ENCODE measurements at places on chromosomes 1 and 21.

GRCh38 chr1:236143104-236143948 lies 987 bp downstream of the GPR137B start:
- DNase-seq = peak; percentile 50

DNA sequence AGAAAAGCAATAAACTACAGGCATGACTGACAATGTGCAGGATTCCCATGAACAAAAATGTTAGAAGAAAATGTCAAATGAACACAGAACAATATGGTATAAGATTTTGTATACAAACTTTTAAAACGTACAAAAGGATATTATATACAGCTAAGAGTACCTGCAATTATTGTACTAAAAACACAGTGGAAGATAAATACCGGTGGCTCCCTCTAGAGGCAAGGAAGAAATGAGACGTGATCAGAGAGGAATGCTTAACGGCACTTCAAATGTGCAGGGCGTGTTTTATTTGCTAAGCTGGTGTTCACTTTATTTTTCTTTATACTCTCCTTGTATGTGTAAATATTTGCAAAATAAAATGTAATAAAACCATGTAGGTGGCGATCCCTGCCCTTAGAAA lies 191.8 kb upstream of the SAMSN1 start:
- no peak for DNase-seq

GRCh38 chr1:200909071-200909470 lies 14.4 kb downstream of the INAVA start:
- DNase-seq = no peak

DNA sequence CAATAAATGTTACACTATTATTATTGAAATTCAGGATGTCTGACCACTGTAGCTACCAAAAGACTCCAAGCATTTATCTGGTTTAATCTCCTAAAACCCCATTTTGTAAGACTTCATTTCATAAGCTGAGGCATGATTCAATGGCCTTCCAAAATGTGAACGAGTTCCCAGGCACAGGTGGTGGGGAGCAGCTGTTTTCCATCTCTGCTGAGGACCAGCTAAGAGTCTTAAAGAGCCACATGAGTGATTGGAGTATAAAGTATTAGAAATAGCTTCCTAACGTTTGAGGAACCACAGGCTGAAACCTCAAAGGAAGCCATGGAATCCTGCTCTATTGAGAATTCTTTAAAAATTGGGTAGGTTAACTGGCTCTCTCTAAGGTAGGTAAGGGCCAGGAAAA lies 44.9 kb downstream of the SEC16B start:
- no peak for DNase-seq

DNA sequence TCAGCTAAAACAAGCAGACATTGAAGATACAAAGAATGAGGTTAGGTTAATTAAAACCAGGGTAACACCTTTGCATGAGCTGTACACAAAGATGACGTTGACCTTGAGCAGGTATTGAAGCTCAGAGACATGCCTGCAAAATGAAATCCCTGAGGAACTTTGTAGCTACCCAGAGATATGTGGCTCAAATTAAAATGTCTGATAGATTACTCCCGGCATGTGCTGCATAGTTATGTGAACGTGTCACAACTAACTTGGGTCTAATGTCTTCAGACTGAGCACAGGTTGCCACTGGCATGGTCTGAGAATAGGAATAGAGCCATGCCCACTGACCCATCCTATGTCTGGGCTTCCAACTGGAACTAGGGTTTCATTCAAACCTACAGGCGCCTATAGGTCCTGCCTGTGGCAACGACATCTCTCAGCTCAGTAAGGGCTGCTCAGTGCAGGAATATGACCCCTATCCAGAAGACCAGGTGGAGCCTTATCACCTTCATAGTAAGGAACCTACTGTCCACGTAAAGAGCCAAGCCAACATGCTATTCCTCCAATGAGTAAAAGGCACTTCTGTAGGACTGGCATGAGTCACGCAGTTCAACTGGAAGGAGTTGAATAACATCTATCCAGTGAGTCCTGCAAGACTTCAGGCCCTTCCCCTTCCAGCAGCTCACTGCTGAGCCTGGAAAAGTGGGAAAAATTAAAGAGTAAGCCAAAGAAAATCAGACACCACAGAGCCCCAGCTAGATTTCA lies 60.7 kb downstream of the PRKAB2 start:
- no peak for DNase-seq

DNA sequence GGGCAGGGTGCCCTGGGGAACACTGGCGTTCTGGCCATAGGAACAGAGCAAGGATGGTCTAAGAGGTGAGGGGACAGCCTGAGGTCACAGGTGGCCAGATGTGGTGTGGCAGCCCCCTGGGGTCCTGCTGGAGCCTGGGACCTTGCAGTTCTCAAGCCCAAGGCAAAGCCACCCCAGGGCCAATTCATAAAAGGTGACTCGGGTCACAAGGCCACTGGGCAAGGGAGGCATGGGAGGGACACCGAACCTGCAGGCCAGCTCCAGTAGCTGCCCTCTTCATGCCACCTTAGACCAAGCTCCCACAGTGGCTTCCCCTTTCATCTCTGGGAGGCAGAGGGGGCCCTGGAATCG lies 19.3 kb downstream of the TNFRSF25 start:
- DNase-seq = no peak

- DNase-seq = no peak
Observed at GRCh38 chr1:150760013-150760412, 5.6 kb downstream of the CTSS start.

GRCh38 chr1:177441281-177441680 lies 270.5 kb downstream of the BRINP2 start:
- DNase-seq = no peak

DNA sequence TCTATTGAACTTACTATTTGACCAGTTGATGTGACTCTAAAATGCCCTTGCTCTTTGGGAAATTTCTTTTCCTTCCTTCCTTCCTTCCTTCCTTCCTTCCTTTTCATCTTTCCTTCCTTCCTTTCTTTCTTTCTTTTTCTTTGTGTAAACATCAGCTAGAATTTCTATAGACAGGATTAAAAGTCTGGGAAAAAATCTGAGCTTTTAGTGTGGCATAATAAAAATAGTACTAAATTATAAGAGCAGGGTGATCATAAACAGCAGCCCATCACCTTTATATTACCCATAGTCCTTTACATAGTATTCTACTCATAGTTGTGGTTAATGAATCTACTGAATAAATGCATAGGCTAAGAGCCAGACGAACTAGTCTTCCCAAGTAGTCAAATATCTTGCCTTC lies 281.0 kb upstream of the DAB1 start:
- DNase-seq = no peak

GRCh38 chr1:2279210-2279639 lies 51.1 kb downstream of the SKI start:
- DNase-seq = no peak

DNA sequence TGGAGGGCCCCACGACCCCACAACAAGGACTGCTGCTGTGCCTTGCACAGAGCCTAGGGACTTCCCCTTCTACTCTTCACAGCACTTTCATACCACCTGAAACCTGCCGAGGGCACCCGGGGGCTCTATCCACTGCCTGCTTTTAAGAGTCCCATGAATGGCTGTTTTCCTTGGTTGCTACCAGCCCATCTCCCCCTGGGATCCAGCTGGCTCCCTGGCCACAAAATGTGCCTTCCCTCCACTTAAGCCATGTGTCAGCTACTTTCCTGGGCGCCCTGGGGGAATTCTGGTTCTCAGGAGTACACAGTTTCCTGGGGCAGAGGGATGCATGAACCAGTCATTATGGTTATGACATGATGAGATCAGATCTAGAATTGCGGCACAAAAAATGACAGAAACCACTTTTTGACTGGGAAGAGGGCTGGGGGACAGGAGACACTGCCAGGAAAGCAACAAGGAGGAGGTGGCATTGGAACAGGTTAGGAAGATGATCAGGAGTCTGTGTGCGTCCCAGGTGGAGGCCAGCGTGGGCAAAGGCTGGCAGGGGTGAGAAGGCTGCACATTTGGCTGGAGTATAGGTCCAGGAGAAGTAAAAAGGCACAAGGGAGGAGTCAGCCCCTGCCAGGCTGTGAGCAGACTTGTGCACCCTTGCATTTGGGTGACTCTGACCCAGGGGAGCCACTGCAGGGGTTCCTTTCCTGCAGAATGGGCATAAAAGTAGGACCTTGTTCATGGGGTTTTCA lies 3.2 kb upstream of the TNFRSF8 start:
- DNase-seq = no peak

DNA sequence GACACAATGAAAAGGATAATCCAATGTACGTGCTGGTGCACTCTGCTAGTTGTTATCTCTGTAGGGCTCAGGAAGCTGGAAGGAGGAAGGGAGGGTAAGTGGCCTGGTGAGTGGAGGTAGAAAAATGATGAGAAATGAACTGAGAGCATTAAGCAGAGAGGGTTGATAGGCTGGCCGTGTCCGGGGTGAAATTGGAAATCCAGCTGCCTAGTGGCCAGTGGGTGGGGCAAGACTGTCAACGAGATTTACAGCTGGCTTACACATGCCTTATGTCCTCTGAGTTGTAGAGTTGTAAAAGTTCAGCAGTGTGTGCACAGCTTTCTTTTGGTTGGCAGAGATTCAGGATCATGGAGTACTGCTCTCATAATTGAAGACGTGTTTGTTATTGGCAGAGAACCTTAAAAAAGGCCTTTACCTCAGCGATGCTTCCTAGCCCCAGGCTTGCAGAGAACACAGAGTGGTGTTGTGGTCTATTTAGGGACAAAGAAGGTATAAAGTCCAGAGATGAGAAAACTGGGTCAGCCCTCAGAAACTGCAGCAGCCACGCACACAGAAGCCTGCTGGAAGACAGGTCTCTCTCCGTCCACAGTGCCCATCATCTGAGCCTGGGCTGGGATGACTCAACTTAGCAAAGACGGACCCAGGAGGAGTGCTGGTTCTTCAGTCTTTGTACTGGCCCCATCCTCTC lies 132.4 kb downstream of the EDEM3 start:
- no peak for DNase-seq

GRCh38 chr1:194045416-194045815 lies 859.0 kb upstream of the B3GALT2 start:
- DNase-seq = no peak
